ENCODE measurements at places on chromosomes 3 and 15.

- DNase-seq = no peak
These were observed 1.5 kb upstream of the ARHGAP31 start for GRCh38 chr3:119292666-119293065.

DNA sequence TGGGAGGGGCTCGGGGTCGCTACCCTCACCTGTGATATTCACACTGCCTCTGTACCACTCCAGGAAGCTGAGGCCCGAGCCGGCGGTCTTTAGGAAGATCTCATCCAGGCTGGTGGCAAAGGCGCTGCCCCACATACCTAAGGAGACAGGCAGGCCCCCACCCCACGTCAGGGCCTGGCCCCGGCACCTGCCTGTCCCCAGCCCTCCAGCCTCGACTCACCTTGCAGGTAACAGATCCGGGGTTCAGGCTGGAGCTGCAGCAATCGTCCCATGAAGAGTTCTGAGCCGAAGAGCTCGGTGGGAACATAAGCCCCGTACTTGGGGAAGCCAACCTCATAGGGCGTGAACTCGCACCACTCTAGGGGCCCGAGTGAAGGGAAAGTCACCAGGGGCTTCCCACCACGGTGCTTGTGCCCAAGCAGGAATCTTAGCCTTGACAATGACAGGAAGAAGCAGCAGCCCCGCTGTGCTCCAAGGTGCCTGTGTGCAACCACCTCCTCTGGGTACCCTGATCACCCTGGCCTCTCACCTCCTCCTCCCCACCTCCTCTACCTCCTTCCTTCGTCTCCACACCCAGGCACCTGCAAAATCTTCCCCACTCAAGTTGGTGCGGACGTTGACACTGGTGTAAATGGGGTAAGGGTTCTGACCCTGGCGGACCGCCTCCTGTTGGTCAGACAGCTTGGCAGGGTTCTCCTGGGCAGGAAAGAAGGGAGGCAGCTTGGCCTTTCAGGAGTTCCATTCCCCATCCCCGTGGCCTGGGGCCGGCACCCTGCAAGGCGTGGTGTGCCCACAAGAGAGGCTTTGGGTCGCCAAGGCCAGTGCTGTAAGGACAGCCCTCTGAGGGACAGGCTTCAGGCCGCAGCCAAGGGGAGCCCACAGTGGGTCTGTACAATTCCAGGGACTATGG is 10.6 kb downstream of the PLA2G4F start:
- DNase-seq = no peak

DNA sequence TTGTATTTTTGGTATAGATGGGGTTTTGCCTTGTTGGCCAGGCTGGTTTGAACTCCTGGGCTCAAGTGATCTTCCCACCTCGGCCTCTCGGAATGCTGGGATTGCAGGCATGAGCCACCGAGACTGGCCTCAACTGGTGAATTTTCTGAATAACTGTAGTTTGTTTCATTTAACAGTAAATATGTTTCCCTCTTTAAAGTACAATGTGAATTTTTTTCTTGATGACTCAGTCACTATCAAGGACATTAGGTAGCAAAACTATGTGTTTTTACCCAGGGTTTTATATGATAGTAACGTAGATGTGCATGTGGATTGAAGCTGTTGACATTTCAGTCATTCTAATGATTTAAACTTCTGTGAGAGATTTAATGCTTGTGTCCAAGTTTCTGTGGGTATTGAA is 40.2 kb upstream of the MAPKBP1 start:
- DNase-seq = no peak

DNA sequence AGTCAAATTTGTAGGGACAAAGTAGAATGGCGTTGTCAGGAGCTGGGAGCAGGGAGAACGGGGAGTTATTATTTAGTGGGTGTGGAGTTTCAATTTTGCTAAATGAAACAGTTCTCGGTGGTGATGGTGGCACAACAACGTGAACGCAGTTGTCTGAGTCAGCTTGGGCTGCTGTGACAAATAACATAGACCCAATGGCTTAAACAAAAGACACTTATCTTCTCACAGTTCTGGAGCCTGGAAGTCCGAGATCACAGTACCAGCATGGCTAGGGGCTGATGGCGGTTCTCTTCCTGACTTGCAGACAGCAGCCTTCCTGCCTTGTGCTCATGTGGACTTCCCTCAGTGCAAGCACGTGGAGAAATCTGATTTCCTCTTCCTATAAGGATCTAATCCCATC is 90.2 kb downstream of the CHSY1 start:
- no peak for DNase-seq

GRCh38 chr15:40471808-40472150 is 995 bp downstream of the CHST14 start:
- DNase-seq = peak; percentile 60

DNA sequence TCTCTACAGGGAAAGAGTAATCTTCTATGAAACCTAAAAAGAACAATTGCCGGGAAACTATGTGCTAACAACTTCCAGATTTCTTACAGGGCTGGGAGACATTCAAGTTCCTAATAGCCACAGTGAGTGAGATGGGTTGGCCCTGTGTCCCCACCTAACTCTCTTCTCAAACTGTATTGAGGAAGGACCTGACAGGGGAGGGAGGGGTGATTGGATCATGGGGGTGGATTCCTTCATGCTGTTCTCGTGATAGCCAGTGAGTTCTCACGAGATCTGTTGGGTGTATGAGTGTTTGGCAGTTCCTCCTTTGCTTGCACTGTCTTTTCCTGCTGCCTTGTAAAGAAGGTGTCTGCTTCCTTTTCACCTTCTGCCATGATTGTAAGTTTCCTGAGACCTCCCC is 958.7 kb downstream of the AGBL1 start:
- peak; percentile 63 for DNase-seq

- DNase-seq = no peak
These were observed 166.9 kb downstream of the CHST2 start for GRCh38 chr3:143286392-143287010.

- DNase-seq = no peak
These were observed 16.6 kb downstream of the PPP1R2 start for GRCh38 chr3:195526492-195526891.

DNA sequence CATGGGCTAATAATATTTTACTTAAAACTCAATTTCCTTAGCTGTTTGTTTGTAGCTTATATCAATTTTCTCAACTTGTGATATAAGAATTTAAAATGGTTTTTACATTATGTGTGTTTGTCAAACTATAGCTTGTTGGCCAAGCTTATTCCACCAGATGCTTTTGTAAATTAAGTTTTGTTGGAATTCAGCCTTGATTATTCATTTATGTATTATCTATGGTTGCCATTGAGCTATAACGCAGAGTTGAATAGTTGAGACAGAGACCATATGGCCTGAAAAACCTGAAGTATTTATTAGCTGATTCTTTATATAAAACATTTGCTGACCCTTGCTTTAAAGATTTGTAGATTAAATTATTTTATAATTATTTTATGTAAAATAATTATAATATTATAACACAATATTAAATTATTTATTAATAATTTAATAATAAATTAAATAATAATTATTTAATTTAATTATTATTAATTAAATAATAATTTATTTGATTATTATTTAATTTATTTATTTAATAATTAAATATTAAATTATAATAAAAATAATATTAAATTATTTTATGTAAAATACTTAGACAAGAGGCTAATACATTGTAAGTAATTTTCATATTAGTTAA is 779.6 kb upstream of the NECTIN3 start:
- DNase-seq = no peak

- peak; percentile 36 for DNase-seq
These were observed 124.4 kb downstream of the PTPRG start for GRCh38 chr3:61685755-61686154.

- peak; percentile 25 for DNase-seq
These were observed 229.6 kb downstream of the BBX start for GRCh38 chr3:107752202-107752990.

DNA sequence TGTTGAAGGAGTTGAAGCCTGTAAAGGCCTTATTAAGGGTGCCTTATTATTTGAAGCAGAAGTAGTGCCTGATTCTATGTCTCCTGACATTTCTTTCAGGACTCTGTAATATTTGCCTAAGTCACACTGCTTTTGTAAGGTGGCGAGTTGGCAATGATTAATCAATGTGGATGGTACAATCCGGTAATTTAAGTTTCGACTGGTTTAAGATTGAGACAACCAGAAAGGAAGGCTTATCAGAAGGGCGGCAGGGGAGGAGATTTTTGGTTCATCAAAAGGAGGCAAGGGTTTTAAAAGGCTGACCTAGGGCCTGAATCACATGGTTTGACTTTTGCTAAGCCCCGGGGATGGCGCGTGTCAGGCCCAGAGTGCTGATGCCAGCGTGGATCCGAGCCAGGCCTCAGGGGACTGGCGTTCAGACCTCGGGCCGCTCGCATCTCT is 830 bp upstream of the RNF13 start:
- no peak for DNase-seq

DNA sequence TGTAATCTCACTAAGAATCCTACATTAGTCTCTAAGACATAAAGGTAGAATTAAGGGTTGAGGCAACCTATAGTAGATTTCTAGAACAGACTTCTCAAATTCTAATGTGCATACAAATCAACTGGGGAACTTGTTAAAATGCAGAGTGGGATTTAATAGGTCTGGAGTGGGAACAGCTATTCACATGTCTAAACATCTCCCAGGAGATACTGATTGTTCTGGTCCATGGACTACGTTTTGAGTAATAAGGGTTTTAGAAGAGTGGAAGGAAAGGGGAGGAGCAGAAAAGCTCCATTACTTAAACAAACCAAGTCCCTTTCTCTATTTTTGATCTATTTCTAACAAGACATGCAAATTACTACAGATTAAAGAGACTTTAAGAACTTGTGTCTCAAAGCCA is 524.8 kb downstream of the TUSC7 start:
- DNase-seq = no peak

- DNase-seq = no peak
These were observed 291.2 kb downstream of the ZBTB20 start for GRCh38 chr3:114855839-114856238.

DNA sequence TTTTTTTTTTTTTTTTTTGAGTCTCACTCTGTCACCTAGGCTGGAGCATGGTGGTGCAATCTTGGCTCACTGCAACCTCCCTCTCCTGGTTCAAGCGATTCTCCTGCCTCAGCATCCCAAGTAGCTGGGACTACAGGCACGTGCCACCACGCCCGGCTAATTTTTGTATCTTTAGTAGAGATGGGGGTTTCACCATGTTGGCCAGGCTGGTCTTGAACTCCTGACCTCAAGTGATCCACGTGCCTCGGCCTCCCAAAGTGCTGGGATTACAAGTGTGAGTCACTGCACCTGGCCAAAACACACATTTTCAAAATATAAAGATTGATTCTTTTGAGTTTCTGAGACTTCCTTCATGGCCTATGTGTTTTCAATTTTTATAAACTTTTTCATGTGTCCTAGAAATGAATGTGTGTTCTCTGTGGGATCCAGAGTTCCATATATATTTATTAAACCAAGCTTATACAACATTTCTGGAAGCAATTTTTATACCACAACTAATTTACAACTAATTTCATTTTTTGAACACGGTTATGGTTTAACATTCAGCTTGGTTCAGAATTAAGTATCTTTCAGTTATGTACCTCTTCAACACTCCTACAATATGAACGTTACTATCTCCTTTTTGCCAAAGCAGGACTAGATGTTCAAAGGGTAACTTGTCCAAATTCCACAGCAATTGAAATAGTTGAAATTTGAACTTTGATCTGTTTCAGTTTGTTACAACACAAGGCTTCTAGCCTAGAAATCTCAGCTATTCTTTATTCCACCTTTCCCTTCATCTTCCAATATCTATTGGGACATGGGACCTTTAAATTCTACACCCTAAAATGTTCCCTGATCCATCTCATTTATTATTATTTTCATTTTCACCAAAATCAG is 1.5 kb downstream of the ACAD11 start:
- DNase-seq = no peak

- DNase-seq = no peak
These were observed 92.1 kb downstream of the DTWD1 start for GRCh38 chr15:49712846-49713450.

- peak; percentile 71 for DNase-seq
These were observed 29.6 kb downstream of the DUT start for GRCh38 chr15:48360841-48361240.

DNA sequence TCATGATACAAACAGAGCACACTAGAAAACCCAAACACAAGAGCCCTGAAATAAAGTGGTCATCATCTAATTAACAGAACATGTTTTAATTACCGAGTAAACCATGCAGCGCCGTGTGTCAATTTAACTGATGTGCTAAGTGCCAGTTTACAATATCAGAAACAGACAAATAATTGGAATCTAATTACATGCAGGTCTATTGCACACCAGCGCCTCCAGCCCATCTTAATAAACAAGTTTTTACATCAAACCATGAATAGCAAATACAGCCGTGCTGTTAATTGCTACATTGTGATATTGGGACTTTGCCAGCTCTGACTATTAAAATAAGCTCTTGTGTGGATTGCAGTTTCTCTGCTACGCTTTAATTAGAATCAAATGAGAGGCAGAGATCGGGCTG is 510.2 kb upstream of the MDFIC2 start:
- no peak for DNase-seq

DNA sequence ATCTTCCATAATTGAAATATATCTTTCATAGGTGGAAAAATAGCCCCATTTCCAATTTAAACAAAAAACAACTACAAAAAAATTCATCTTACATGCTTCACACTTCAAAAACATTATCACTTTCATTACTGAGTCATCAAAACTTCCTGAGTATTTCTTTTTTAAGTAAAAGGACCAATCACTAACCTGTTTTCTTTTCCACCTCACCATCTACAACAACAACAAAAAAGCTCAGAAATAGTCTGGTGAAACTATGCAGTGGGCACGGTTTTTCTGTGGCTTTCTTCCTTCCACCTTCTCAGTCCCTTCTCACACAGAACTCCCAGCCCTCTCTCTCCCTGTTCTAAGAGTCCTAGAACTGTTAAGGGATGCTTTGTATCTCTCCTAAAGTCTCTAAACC is 20.3 kb upstream of the TNIK start:
- peak; percentile 33 for DNase-seq

- peak; percentile 82 for DNase-seq
These were observed 39.0 kb upstream of the IGF1R start for GRCh38 chr15:98609144-98609852.

- DNase-seq = no peak
These were observed 15.1 kb upstream of the TIPARP start for GRCh38 chr3:156659260-156659659.

GRCh38 chr3:58299839-58300516 is 6.1 kb upstream of the RPP14 start:
- DNase-seq = peak; percentile 31

DNA sequence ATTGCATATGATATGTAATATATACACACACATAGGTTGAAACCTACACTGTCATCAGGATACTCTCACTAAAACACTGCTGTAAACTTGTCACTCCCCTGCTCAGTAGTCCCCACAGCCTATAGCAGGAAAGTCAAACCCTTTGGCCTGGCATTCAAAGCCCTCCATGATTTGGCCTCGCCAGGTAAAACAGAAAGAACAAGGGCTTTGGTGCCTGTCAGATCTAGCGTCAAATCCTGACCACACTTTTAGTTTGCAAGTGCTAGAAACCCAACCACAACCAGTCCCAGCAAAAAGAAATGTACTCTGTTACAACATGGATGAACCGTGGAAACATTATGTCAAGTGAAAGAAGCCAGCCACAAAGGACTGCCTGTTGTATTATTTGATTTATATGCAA is 11.4 kb downstream of the CRABP1 start:
- DNase-seq = no peak
